ENCODE measurements at places on chromosomes 1 and 21. TPM values are rescaled to one million over a fixed set of nuclear protein-coding genes. Genes with fewer than 3 reads are reported as not detected.

The PLA2G2D gene
- 0.44 TPM for total RNA-seq

The APCS gene
- total RNA-seq = not detected

The RNU1-3 gene
- under 0.01 TPM for total RNA-seq

The CDC14A gene
- total RNA-seq = 16.5 TPM

The OR2T35 gene
- total RNA-seq = not detected

The OR2L2 gene
- not detected for total RNA-seq

The ANKRD65 gene
- total RNA-seq = 12.2 TPM

The TEX38 gene
- total RNA-seq = not detected

The KRTAP12-2 gene
- not detected for total RNA-seq
